Neural progenitor cell (in vitro differentiated cells): ENCODE measurements at places on chromosomes 7 and 10.

DNA sequence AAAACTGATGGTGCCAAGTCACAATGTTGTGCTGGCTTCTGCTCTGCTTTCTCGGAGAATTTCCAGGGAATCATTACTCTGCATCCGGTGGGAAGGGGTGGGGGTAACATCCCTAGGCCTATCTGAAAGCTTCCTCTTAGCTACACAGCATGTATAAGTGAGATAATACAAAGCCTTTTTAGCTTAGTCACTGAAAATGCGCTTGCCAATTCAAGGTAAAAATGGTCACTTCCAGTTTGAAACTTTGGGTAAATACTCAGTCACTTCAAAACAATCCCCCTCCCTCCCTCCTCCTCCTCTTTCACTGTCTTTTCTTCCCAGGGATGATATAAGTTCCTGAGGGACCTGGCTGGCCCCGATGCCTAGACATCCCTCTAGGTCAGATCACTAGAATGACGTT lies 57.3 kb upstream of the APBB1IP start:
- no peak for DNase-seq

- no peak for DNase-seq
These were observed 35.9 kb downstream of the INSIG1 start for GRCh38 chr7:155333346-155334234.

DNA sequence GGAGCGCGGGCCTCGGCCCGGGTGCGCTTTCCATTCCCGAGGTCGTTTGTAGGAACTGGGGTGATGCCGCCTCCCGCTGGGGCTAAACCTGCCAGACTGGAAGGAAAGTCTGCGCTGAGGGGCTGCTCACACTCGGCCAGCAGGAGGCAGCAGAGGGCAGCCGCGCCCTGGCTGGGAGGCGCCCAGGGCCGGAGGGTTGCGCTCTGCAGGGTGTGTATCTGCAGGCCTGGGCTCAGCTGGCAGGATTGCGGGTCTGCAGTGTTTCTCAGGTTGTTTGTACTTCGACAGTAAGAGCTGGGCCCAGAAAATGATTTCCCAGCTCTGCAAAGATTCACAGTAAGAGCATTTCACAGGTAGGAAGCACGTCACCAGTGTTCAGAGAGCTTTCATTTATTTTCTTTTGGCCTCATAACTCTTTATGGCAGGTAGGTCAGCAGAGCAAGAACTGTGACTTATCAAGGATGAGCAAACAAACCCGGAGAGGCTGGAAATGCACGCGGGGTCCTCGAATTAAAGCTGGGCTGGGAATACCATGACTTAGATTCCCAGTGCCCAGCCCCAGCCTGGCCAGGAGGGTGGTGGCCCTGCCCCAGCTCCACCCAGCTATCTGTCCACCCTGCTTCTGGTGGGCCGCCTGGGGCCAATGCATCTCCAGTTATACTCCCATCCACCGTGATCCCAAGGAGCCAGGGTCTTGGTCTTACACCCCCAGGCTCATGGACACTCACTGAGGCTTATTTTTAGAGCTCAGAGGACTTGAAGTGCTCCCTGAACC lies 15.2 kb upstream of the PPP2R2D start:
- peak; percentile 83 for DNase-seq

GRCh38 chr10:5545011-5545410 lies 20.2 kb downstream of the CALML3 start:
- no peak for DNase-seq

DNA sequence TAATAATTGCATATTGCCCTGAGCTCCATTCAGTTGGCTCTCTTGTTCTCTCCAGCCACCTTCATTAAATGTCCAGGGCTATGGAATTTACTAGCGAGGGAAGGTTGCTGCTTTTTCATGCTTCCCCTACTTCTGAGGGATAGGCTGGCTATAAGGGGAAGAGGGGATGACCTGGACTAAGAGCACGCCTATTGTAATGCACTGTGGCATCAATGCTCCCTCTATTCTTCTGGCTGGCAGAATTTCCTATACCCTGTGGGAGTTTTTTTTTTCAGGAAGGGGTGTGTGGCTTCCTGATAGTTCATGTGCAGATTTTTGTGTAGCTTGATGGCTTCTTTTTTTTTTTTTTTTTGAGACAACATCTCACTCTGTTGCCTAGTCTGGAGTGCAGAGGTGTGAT lies 155.8 kb downstream of the SND1 start:
- no peak for DNase-seq

GRCh38 chr10:104322416-104322782 lies 15.9 kb downstream of the ITPRIP start:
- no peak for DNase-seq

GRCh38 chr10:62043421-62044021 lies 142.0 kb downstream of the ARID5B start:
- DNase-seq: no peak

GRCh38 chr7:135434047-135434446 lies 75.9 kb downstream of the CNOT4 start:
- no peak for DNase-seq

DNA sequence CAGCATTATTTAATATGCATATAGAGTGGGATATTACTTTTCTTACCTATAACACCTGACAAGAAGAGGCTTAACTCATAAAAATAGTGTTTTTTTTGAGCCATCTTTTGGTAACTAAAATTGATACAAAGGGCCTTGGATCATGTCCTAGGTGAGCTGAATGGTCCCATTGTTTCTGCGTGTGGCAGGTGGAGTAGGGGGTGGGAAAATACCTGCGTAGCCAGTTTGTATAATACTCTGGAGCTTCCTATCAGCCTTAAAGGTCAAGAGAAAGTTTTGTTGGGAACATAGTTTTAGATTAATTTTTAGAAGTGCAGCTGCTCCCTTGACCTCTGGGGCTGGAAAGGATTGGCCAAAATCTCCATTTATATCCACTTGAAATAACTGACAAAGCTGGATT lies 244.6 kb downstream of the PHTF2 start:
- no peak for DNase-seq

GRCh38 chr10:2881720-2882620 lies 185.4 kb upstream of the PFKP start:
- DNase-seq: no peak

DNA sequence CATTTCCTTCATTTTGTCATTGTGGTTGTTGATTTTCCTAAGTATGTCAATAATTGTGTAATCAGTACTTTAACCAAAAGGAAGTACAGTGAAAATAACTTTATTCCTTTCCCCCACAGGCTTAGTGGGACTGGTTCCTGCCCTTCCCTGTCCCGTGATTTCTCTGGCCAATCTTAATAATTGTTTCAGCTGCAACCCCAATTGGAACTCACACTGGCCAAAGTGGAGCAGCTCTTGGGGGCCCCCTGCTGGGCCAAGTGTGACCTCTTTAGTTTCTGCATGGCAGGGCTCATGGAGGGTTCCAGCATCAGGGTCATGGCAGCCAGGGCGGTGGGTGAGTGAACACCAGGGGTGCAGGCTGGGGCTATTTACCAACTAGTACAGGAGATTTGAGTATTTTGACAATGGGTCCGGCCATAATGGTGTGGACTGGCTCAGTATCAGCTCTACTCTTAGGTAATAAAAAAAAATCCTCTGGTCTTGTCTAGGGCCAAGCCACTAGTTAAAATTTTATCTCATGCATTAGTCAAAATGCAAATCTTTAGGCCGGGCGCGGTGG lies 31.7 kb downstream of the CYCS start:
- DNase-seq: peak; percentile 77

DNA sequence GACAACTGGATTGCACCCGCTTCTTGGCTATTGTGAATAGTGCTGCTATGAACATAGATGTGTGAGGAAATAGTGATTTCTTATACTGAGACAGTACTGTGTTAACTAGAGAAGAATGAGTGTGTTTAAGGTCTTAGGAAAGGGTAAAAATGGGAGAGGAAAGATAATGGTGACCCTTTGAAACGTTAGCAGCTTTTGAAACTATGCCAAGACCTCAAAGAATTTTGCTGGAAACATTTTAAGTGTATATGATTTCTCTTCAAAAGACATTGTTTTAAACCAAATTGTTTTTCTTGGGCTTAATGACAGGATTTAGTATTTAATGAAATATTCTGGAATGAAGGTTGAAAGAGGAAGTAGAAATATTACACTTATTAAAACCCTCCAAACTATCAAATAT lies 100.8 kb upstream of the ARHGAP21 start:
- no peak for DNase-seq

- no peak for DNase-seq
These were observed 7.0 kb downstream of the RTKN2 start for GRCh38 chr10:62261666-62262065.

GRCh38 chr10:104300736-104301292 lies 31.8 kb downstream of the GSTO2 start:
- DNase-seq: no peak

- DNase-seq: no peak
These were observed 27.1 kb upstream of the SAR1A start for GRCh38 chr10:70197235-70197945.

GRCh38 chr7:31758755-31759154 lies 71.7 kb downstream of the PPP1R17 start:
- no peak for DNase-seq

DNA sequence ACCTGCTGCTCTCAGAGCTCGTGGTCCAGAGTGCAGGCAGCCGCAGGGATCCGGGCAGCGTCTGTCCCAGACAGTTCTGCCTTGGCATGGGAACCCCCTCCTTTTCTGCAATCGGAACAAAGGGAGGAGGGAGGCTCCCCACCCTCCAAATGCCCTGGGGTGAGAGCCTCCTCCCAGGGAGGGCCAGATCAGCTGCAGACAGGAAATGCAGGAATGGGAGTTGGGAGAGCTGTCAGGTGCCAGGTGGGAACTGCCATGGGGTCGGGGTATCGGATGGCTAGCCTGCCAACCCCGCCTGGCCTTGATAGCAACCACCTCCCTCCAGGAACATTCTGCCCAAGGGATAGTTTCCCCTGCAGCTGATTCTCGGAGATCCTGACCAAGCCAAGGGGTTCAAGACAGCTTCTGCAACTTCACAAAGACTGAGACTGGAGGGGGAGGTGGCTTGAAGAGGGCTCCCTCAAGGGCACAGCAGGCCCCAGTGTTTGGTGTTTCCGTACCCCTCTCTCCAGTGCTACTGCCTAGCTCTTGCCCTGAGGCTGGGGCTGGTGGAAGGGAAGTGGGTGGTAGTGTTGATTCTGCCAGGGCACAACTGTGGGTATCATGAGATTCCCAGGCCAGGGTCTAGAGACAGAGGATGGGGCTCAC lies at the start of gene CALML5:
Gene CALML5 (minus strand): TSS at position 78 of the 648 bp plus-strand sequence. CDS start 132 bp downstream, outside the sequence.
- no peak for DNase-seq

GRCh38 chr10:35735412-35735811 lies 93.3 kb upstream of the FZD8 start:
- no peak for DNase-seq

GRCh38 chr7:30970074-30970473 lies 6.3 kb downstream of the GHRHR start:
- no peak for DNase-seq

DNA sequence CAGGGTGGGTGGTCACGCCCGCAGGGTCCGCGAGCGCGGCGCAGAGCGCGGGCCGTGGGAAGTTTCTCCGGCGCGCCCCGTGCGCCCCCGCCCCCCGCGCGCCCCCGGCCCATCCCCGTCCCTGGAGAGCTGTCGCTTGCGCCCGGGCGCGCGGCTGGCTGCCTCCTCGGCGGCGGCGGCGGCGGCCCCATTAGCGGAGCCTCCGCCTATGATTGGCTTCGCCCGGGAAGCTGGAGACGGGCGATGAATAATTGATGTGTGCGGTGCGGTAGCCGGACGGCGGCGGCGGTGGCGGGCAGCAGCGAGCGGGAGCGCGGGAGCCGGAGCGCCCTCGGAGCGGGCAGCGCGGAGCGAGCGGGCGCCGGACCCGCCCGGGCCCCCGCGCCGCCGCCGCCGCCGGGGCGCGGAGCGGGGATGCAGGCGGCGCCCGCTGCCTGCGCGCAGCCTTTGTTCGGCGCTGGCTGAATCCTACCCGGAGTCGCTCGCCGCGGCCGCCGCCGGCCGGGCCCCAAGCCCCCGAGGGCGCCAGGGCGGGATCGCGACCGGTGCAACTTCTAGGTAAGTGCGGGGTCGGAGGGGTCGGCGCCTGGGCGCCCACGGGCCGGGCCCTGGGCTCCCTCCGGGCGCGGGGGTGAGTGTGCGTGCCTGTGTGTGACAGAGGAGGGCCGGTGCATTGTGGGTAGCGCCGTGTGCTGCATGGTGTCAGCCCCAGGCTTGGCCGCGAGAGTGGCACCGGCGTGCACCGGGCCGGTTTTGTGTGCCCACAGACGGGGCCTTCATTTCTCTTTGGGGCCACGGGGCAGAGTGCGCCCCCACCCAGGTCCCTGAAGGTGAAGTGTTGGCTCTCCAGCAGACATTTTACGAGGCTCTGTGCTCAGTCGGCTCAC lies 103.8 kb upstream of the PPIF start:
- DNase-seq: peak; percentile 91

- peak; percentile 78 for DNase-seq
These were observed 13.1 kb upstream of the ARPC1A start for GRCh38 chr7:99312316-99313203.

GRCh38 chr7:157462840-157463239 lies 126.0 kb downstream of the DNAJB6 start:
- no peak for DNase-seq

DNA sequence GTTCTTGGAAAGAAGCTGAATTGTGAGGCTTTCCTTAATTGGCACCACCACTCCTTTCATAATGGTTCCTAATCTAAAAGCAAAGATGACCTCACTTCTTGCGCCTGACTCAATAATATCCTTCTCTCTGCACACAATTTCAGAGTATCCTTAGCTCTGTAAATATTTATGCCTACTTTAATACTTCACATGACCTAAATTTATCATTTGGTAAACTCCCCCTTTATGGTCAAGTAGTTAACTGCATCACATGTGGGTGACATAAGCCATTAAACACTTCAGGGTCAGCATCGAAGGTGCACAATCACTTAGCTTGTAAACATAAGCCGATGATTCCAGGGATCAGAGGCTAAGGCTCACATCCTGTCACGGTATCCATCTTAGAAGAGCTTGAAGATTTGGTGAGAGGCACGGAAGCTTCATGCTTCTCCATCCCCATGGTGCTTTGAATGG lies 7.3 kb upstream of the RHOBTB1 start:
- no peak for DNase-seq

DNA sequence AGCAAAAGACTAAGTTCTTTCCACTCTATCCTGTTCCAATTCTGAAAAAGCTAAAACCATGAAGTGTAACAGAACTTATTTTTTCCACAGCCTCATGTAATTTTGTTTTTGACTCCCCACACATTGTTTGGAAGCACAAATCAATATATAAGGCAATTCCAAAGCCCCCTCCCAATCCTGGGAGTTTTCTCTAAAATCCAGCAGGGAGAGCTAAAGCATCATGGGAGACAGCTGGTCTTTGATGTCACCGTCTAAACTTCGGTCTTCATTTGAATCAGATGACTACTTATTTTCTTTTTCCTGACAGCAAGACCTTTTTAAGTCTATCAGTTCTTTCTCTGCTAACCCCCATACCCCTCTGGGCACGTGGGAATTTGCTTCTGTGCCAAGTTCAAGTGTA lies 33.3 kb upstream of the PON1 start:
- DNase-seq: no peak

GRCh38 chr7:123772652-123773051 lies 23.8 kb upstream of the WASL start:
- no peak for DNase-seq

DNA sequence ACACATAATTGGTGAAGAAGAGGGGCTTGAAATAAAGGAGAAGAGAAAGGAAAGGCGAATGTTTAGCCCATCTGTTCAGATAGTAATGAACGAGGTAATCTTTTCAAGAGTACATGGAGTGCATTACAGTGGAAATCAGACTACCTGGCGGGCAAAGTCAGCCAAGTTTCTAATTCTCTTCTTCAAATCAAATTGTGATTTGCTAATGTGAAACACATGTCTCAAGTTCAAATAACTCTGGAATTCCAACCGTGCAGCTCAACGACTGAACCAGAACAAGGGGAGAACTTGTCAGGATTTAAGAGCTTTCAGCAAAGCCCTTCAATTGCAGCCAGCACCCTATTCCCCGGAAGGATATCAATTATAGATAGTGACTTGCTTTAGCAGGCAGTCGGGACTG lies 216.9 kb downstream of the GLI3 start:
- no peak for DNase-seq

- DNase-seq: no peak
These were observed 9.6 kb upstream of the ZNF487 start for GRCh38 chr10:43427166-43427825.
